GM23248 (cell line): ENCODE measurements at places on chromosomes 7 and 10. TPM values are rescaled to one million over a fixed set of nuclear protein-coding genes. Genes with fewer than 3 reads are reported as not detected.
A peak's percentile ranks its signal among the peaks of the same experiment; 100 is the strongest.

Gene CCL24
- polyA plus RNA-seq = not detected in 2 replicates

Gene ZNF425
- 3.9 and 4.1 TPM in 2 replicates for polyA plus RNA-seq

DNA sequence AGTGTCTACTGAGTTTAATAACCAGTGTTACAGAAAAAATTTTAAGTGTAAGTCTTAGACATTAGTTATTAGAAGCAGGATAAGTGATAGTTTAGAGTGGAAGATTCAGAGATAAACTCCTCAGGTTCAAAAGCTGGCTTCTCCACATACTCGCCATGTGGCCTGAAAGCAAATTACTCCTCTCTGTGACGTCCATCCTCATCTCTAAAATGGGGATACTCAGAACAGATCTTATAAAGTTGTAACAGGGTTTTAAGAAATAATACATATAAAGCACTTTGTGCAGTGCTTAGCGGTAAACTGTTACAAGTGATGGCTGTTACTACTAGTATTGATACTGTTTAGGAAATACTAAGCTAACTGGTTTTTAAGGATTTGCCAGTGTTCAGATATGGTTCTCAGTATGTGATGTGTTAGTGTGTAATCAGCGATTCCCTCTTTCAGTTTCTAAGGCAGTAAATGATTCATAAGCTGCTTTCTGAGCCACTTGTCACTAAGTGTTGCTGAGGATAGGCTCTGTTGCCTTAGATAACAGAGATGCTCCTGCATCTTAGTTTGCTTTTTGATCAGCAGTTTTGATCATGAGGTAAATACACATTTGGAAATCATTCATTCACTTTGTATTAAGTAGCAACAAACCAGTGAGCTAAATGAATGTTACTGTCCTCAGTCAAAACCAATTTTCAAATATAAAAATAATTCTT, 58.7 kb downstream of the CYP51A1 start:
- DNase-seq = peak; percentile 5

DNA sequence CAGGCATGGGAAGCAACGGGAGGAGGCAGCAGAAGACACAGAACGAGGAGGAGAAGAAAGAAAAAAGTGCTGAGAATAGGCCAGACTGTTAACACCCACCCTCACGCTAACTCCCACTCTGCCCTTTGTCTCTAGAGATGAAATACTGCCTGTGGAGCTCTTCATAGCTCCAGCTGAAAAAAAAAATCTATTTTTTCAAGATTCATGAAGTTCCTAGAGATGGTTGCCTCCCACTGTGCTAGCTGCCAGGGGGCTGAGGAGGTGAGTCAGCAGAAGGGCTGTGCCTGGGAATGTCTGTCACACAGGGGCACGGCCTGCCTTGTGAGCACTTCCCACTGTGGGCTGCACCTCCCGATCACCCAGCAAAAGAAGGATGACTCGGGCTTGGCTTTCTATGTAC, 144.5 kb downstream of the RNF216 start:
- peak; percentile 97 for DNase-seq

DNA sequence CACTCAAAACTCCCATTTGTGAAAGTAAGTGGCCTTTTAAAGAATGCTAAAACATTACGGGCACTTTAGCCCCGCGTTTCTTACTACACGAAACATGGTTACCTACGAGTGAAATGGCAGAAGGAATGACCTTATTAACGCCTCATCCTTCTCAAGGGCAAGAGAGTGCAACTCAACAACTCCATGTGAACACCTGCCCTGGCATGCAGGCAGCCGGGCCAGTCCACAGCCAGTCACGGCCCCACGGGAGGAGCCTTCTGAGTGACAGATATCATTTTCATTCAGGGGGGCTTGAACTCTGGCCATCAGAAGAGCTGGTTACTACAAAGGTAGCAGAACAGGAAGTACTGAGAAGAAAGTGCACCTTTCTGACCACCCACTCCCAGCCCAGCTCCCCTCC, 236.1 kb downstream of the PTPRN2 start:
- DNase-seq = no peak

GRCh38 chr10:93601146-93601773, at the start of gene RBP4:
Gene RBP4, minus strand, starts transcription at chr10:93601235. Its CDS starts 207 bp downstream, at chr10:93601028.
- DNase-seq = peak; percentile 30

- no peak for DNase-seq
Measured at GRCh38 chr7:105157278-105157677, 143.3 kb downstream of the KMT2E start.

DNA sequence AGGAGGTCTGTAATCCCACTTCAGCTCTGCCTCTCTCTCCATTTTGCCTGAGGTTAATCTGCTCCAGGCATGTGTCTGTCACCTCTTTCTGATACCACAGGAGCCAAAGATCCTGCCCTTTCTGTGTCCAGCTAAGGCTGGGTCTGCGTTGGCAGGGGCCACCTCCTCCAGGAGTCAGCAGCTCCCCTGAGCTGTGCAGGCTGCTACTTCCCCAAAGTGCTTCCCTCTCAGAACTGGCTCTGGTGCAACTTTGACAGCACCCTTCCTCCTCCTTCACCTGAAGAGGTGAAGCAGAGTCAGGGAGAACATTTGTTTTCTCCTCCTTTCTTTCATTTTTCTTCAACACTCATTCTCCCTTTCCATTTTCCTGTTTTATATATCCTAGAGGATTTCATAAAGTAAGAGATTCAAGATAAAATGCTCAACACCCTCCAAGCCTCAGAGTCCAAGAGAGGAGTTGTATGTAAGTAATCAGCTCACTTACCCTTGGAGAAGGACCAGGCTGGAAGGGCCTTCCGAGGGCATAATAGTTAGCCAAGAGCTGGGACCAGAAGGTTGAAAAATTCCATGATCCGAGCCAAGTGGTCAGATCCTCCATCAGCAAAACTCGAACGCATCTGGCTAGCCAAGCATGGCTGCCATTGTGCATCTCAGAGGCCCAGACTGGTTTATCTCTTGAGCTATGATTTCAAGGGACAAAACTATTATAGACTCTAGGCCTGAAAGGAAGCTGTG, 257.3 kb downstream of the PTEN start:
- no peak for DNase-seq

DNA sequence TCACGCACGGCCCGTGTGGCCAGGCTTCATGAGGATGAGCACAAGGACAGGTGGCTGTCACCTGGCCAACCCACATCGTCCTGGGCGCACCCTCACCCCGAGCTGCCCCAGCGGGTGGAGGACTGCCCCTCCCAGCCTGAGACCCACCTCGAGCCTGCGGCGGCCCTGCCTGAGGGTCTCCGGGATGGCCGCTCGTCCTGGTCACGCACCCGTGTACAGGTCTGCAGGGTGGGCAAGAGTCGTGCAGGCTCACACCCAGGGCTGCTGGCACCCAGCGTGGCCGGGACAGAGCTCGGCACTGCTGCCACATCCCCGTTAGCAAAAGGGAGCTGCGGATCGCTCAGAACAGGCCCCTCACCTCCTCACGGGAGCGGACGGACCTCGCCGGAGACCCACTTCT, 14.4 kb upstream of the UTF1 start:
- DNase-seq = no peak

DNA sequence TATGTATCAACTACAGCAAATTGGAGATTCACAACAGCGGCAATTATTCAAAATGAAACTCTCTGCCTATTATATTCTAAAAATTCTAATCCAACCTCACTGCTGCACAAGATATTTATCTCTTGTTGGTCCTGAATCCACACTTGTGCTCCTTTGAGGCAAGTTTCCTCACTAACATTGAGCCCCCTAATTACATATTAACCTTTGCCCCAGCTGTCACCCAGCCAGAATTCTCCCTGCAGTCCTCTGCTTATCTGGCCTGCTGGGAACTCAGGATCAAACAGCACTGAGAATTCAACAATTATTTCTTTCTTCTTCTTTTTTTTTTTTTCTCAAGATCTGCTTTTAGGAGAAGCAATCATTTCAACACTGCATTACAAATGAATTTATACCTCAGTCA, 21.5 kb upstream of the PLAC9 start:
- no peak for DNase-seq

GRCh38 chr10:675532-675931, 13.9 kb downstream of the DIP2C start:
- DNase-seq = no peak

DNA sequence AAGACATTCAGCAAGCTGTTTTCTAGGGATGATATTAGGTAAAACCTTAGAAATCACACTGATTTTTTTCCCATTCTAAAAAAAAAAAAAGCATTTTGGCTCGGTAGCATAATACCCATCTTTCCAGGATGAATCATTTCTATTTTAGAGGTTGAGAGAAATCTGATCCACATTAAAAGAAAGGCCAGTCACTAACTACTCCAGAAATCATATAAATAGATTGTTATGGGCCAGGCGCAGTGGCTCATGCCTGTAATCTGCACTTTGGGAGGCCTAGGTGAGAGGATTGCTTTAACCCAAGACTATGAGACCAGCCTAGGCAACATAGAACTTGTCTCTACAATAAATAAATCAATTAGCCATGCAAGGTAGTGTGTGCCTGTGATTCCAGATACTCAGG, 164.3 kb downstream of the BAMBI start:
- peak; percentile 20 for DNase-seq

GRCh38 chr10:53808677-53809372, 992.2 kb downstream of the PCDH15 start:
- DNase-seq = no peak

- no peak for DNase-seq
Measured at GRCh38 chr10:22779331-22780019, 65.1 kb upstream of the PIP4K2A start.

- no peak for DNase-seq
Measured at GRCh38 chr10:45373003-45373575, 927 bp upstream of the ALOX5 start.

DNA sequence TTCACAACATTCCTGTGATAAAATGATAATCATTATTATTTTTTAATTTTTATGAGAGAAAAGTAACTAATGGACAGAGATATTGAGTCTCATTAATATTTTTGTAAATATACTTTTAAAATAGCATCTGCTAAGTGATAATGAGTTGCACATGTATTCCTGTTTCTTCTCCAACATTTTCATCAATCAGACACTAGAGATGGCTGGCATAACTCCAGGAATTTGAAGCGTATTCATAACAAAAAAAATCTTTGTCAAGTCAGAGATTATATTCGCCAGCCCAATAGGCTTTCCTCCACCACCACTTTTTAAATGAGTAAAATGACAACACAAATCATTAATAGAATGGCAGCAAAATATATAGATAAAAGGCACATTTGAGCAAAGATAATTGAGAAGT, 524.0 kb upstream of the KCND2 start:
- no peak for DNase-seq

DNA sequence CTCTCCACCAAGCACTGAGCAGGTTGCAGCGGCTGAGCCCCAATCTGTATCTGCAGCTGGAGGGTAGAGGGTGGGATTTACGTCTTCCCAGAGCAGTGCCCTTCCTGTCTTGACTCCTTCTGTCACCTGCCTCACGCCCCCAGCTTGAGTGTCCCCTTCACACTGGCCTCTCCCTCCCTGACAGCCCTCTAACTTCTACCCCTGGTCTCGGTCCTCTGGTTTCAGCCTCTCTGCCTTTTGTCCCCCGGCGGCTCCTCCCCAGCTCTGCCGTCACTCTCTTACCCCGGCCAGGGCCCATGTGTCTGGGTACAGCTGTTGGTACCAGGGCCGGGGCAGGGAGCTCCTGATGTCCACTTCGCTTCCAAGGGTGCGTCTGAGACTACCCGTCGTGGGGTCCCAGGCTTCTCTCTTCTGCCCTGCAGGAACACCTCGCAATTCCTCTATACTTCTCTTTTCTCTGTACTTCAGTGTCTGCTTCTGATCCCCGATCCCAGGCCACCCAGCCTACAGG, 654 bp downstream of the MUC3A start:
- no peak for DNase-seq
